CD4-positive, alpha-beta T cell treated with Interleukin-1 beta for 1 hour (primary cell): ENCODE measurements at places on chromosomes 7 and 10.
A peak's percentile ranks its signal among the peaks of the same experiment; 100 is the strongest.

GRCh38 chr10:85778074-85778473 is 588.5 kb downstream of the GRID1 start:
- DNase-seq: no peak

DNA sequence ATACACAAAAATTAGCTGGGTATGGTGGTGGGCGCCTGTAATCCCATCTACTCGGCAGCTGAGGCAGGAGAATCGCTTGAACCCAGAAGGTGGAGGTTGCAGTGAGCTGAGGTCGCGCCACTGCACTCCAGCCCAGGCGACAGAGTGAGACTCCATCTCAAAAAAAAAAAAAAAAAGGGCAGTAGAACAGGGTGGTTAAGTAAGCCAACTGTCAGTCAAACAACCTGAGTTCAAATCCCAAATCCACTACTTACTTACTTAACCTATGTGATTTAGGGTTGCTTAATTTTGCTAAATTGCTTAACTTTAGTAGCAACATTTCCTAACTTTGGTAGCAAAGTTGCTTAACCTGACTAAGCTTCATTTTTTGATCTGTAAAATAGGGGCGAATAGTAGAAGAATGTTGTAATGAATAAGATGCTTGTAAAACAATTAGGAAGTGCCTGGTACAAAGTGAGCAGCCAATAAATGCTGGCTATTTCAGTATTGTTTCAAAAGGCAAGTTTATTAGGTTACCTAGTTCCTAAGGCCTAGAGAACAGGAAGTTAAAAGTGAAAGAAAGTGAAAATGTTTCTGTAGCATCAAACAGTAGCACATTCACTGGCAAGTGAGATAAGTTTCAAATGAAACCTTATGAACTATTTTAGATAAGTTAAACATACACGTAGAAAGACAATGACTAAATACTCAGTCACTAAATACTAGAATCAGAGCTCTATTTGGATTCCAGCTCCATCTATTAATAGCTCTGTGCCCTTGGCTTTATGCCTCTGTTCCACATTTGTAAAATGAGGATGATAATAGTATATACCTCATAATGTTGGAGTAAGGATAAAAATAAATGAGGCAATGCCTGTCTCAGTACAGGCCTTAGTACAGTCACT is 64.3 kb downstream of the HOXA1 start:
- DNase-seq: peak; percentile 16

- DNase-seq: no peak
Observed at GRCh38 chr7:9240001-9240400, 806.6 kb downstream of the NXPH1 start.

- no peak for DNase-seq
Observed at GRCh38 chr10:14415676-14416307, 85.1 kb upstream of the FRMD4A start.

- no peak for DNase-seq
Observed at GRCh38 chr10:46534828-46535524, 21.5 kb downstream of the GPRIN2 start.

DNA sequence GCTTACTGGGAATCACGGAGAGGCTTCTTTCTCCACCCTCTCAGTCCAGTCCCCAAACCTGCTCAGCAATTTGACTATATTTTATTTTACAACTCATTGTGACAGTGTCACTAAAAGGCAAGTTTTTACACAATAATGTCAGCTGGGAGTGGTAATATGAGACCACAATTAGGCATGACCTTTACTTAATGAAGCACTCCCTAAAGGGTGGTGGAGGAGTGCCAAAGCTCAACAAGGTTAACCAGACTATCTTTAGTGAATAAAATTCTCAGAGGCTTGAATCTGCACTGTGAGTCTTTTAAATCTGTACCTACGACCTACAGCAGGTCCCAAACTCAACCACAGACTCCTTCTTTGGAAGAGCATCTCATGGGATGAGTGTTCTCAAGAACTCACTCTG is 215.6 kb downstream of the TAX1BP1 start:
- DNase-seq: no peak

DNA sequence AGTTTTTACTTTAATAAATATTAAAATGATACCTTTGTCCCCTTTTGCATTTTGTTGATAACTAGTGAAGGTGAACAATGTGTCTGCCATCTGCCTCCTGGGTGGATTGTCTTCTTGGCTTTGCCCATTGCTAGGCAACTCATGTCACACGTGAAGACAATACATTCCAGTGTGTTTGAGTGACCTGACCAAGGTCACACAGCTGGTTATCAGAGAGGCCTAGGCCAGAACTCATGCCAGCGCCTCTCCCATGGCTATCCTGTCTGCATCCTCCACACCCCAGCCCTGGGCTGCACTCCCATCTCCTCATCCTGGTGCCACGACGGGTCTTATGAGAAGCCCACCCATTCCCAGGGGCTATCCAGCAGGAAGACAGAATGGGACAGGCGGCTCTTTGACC is 108.7 kb downstream of the PLCE1 start:
- DNase-seq: no peak

DNA sequence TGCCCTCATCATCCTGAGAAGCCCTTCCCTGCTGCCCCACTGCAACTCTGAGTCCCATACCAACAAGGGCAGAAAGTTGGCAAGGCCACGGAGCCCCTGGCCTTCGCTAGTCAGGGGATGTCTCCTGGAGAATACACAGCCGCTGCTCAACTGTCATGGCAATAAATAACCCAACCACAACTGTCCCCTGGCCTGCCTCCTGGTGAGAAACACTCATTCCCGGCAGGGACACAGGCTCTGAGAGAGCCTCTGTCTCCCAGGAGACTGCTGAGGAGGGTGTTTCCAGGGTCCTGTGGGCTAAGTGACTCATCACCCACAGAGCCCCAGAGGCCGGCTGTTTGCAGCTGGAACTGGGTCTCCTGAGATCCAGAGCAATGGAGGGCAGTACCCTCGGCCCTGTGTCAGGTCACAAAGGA is 354.1 kb downstream of the TNS3 start:
- no peak for DNase-seq

- DNase-seq: no peak
Observed at GRCh38 chr7:108086546-108086945, 43.6 kb downstream of the LAMB4 start.

DNA sequence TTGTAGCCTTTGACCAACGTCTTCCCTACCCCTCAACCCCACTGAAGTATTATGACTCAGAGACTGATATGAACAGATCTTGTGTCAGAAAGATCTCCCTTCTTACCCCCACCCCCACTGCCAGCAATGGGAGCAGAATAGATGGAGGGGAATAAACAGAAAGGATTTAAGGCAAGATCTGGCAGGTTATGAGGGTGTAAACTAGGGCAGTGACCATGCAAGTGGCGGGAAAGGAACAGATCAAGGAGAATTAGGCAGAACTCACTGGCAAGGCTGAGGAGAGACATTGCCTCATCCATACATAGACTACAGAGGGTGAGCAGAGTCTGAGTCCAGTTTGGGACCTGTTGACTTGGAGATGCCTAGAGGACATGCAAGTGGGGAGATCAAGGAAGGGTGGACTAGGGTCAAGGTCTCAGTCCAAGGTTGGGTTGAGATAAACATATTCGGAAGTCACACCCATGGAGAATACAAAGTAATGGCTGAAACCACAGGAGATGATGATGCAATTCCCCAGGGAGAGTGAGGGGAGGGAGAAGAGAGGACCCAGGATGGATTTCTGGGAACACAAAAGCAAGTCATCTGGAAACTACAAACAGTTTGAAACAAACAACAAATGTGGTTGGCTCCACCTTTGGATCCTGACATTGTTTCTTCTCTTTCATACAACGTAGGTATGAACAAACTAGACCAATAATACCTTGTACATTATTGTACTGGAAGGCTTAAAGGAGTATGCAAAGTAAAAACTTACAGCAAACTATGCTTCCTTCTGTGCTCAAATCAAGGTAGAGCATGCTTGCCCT is 44.9 kb upstream of the IL6 start:
- DNase-seq: no peak

GRCh38 chr10:79073784-79074432 is 5.1 kb downstream of the ZMIZ1 start:
- DNase-seq: no peak
